Endothelial cell of umbilical vein (primary cell): ENCODE measurements at places on chromosomes 2 and 18. TPM values are rescaled to one million over a fixed set of nuclear protein-coding genes. Genes with fewer than 3 reads are reported as not detected.

- H3K27me3 ChIP-seq: no peaks in the 10 kb centered on the region
- H3K4me1 ChIP-seq: peaks cover 18% of the 10 kb centered on the region
- no peak overlapping the region for H3K4me3 ChIP-seq
- H3K36me3 ChIP-seq: no peaks in the 10 kb centered on the region
- peak overlapping the region; percentile 56 for H3K27ac ChIP-seq
These were observed 71.2 kb upstream of the CAVIN2 start for GRCh38 chr2:191917967-191918651.

DNA sequence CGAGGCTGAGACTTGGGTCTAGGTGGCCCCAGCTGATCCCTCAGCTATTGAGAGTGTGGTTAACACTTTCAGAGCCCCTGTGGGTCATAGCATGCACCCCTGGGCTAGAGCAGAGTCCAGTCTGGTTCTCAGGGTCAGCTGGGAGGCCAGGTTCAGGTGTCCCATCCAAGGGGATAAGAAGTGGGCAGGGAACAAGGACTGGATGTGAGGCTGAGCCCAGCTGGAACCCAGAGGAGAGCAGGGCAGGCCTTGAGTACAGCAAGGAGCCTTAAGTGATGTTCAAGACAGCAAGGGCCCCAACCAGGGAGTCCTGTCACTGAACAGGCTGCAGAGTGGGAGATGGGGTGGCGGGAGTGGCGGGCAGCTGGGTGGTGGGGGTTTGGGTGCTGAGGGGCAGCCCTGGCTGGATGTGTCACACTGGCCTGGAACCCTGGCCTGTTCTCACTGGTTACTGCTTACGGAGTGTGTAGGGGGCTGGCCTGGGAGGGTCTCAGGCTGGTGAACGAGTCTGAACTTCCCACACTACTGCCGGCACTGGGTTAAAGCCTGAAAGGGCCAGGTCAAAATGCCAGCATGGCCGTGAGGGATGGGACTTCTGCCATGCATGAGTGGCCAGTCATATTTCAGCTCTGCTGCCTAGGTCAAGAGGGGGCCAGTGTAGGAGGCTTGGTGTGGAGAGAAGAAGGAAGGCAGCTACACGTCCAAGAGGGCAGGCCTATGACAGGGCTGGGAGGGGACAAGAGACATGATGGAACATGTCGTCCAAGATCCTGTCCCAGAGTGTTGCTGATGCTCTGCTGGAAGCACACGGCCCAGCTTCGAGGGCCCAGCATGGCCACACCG lies 13.6 kb downstream of the TMEM185B start:
- no peaks in the 10 kb centered on the region for H3K36me3 ChIP-seq
- H3K27ac ChIP-seq: no peak overlapping the region
- H3K4me1 ChIP-seq: no peaks in the 10 kb centered on the region
- H3K27me3 ChIP-seq: no peaks in the 10 kb centered on the region
- H3K4me3 ChIP-seq: no peak overlapping the region

DNA sequence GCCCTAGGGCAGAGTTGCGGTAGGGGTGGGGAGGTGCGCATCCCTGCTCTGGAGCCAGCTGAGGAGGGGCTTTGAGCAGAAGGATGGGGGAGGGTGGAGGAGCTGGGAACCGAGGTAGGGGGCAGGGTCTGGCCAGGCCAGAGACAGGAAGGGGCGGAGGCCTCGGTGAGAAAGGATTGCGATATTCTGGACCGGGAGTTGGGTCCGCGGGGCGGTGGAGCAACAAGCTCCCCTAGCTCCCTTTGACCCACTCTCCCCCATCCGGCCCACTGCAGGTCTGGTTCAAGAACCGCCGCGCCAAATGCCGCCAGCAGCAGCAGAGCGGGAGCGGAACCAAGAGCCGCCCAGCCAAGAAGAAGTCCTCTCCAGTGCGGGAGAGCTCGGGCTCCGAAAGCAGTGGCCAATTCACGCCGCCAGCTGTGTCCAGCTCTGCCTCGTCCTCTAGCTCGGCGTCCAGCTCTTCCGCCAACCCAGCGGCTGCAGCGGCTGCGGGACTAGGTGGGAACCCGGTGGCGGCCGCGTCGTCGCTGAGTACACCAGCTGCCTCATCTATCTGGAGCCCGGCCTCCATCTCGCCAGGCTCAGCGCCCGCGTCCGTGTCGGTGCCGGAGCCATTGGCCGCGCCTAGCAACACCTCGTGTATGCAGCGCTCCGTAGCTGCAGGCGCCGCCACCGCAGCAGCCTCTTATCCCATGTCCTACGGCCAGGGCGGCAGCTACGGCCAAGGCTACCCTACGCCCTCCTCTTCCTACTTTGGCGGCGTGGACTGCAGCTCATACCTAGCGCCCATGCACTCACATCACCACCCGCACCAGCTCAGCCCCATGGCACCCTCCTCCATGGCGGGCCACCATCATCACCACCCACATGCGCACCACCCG lies 4.8 kb downstream of the OTX1 start:
- H3K36me3 ChIP-seq: no peaks in the 10 kb centered on the region
- no peak for DNase-seq
- no peak overlapping the region for H3K4me3 ChIP-seq
- peaks cover 96% of the 10 kb centered on the region for H3K27me3 ChIP-seq

DNA sequence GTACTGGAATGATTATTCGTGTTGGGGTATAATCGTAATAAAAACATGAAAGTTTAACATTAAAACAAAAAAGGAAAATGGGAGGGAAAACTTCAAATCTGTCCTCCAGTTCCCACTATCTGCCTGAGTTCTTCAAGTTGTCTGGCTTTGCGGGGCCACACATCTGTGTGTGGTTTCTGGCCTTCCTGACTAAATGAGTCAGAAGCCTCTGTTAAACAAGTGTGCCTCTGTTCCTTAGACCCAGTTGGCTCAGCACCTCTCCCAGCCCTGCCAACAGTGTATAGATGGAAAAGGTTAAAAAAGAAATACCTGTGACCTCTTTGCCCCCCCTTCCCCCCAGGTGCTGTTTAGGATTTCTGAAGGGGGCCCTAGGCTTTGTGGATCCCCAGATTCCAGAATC lies 30.2 kb downstream of the XDH start:
- H3K4me3 ChIP-seq: no peak overlapping the region
- H3K27me3 ChIP-seq: no peaks in the 10 kb centered on the region
- H3K36me3 ChIP-seq: no peaks in the 10 kb centered on the region
- H3K4me1 ChIP-seq: no peaks in the 10 kb centered on the region
- H3K27ac ChIP-seq: no peak overlapping the region
- no peak for DNase-seq

GRCh38 chr18:22166069-22166950 lies 3.1 kb upstream of the GATA6 start:
- peaks cover 61% of the 10 kb centered on the region for H3K27me3 ChIP-seq
- no peak overlapping the region for H3K27ac ChIP-seq
- peak; percentile 20 for DNase-seq
- no peaks in the 10 kb centered on the region for H3K36me3 ChIP-seq
- peaks cover 25% of the 10 kb centered on the region for H3K4me1 ChIP-seq

GRCh38 chr2:74374509-74375205 lies 5.5 kb downstream of the DCTN1 start:
- peaks cover 31% of the 10 kb centered on the region for H3K36me3 ChIP-seq
- H3K4me1 ChIP-seq: no peaks in the 10 kb centered on the region
- peak; percentile 19 for DNase-seq
- H3K27me3 ChIP-seq: no peaks in the 10 kb centered on the region

DNA sequence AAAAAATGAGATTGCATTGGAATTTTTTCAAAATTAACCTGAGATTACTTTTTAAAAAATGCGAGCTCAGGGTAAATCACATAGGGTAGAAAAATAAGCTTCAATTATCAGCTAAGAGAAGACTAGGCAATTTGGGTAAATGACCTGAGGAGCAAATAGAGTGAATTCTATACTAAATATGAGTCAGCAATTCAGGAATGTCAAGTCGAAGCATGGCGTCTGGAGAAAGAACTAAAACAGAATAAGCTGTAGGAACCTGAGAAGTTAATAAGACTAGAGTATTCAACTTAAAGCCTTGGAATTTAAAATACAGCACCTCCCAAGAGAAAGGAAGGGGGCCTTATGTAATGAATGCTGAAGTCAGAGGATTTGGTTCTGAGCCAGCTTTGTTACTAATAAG lies 487.0 kb downstream of the SUCLG1 start:
- no peaks in the 10 kb centered on the region for H3K4me1 ChIP-seq
- no peak overlapping the region for H3K27ac ChIP-seq

DNA sequence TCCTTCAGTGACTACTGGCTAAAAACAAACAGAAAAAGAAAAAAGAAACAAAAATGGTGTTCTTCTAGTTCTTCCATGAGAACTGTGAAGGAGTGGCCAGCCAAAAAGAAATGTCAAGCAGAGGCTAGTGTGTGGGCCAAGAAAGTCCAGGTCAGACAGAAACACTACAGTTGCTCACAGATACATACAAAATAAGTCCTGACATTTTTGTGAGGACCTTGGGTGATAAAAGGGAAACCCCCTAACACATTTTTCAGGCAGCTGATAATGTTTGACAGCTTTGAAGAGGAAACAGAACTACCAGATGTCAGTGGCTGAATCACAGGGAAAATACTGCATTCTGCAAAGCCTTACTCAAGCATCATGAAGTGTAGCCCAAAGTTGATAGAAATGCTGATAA lies 28.1 kb downstream of the ARHGAP25 start:
- peaks cover 7% of the 10 kb centered on the region for H3K4me1 ChIP-seq
- H3K36me3 ChIP-seq: no peaks in the 10 kb centered on the region
- peaks cover 2% of the 10 kb centered on the region for H3K27me3 ChIP-seq
- H3K4me3 ChIP-seq: no peak overlapping the region

- no peaks in the 10 kb centered on the region for H3K36me3 ChIP-seq
- no peaks in the 10 kb centered on the region for H3K27me3 ChIP-seq
- no peaks in the 10 kb centered on the region for H3K4me1 ChIP-seq
- no peak overlapping the region for H3K27ac ChIP-seq
These were observed 1.5 kb upstream of the FLACC1 start for GRCh38 chr2:201358684-201359083.

DNA sequence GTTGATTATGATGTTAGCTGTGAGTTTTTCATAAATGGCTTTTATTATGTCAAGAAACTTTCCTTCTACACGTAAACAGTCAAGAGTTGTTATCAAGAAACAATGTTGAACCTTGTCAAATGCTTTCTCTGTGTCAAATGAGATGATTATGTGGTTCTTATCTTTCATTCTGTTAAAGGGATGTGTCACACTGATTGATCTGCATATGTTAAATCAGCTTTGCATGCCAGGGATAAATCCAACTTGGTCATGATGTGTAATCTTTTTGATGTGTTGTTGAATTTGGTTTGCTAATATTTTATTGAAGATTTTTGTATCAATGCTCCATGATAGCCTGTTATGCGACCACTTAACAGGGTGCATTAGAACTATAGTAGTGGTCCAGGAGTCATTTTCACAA lies 107.3 kb downstream of the C1QL2 start:
- DNase-seq: no peak
- no peak overlapping the region for H3K27ac ChIP-seq
- no peaks in the 10 kb centered on the region for H3K36me3 ChIP-seq
- H3K4me3 ChIP-seq: no peak overlapping the region
- no peaks in the 10 kb centered on the region for H3K27me3 ChIP-seq

DNA sequence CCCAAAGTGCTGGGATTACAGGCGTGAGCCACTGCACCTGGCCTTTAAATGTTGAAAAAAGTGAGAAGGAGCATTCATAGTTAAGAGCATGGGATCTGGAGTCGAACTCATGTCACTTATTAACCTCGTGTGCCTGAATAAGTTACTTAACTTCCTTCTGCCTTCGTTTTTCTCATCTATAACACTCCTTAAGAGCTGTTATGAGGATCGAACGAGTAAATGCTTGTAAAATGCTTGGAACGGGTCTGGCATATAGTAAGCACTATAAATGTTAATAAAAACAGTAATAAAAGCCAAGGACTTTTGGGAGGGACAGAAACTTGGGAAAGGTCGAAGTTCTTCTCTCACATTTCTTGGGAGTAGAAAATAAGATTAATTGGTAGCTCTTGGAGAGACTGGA lies 40.8 kb downstream of the RAB10 start:
- H3K4me3 ChIP-seq: no peak overlapping the region
- H3K36me3 ChIP-seq: no peaks in the 10 kb centered on the region
- H3K27ac ChIP-seq: no peak overlapping the region
- no peak for DNase-seq

GRCh38 chr2:19854596-19855541 lies 46.9 kb downstream of the TTC32 start:
- no peak overlapping the region for H3K4me3 ChIP-seq
- H3K36me3 ChIP-seq: no peaks in the 10 kb centered on the region
- H3K4me1 ChIP-seq: no peaks in the 10 kb centered on the region
- H3K27me3 ChIP-seq: no peaks in the 10 kb centered on the region
- DNase-seq: no peak

- DNase-seq: no peak
- H3K4me1 ChIP-seq: no peaks in the 10 kb centered on the region
- H3K36me3 ChIP-seq: no peaks in the 10 kb centered on the region
- H3K4me3 ChIP-seq: no peak overlapping the region
- H3K27me3 ChIP-seq: no peaks in the 10 kb centered on the region
These were observed 22.6 kb downstream of the ALMS1 start for GRCh38 chr2:73408198-73408597.

GRCh38 chr2:39260087-39260486 lies 16.3 kb upstream of the CDKL4 start:
- no peaks in the 10 kb centered on the region for H3K4me1 ChIP-seq
- H3K4me3 ChIP-seq: no peak overlapping the region
- H3K27ac ChIP-seq: no peak overlapping the region
- H3K36me3 ChIP-seq: peaks cover 7% of the 10 kb centered on the region
- DNase-seq: no peak

DNA sequence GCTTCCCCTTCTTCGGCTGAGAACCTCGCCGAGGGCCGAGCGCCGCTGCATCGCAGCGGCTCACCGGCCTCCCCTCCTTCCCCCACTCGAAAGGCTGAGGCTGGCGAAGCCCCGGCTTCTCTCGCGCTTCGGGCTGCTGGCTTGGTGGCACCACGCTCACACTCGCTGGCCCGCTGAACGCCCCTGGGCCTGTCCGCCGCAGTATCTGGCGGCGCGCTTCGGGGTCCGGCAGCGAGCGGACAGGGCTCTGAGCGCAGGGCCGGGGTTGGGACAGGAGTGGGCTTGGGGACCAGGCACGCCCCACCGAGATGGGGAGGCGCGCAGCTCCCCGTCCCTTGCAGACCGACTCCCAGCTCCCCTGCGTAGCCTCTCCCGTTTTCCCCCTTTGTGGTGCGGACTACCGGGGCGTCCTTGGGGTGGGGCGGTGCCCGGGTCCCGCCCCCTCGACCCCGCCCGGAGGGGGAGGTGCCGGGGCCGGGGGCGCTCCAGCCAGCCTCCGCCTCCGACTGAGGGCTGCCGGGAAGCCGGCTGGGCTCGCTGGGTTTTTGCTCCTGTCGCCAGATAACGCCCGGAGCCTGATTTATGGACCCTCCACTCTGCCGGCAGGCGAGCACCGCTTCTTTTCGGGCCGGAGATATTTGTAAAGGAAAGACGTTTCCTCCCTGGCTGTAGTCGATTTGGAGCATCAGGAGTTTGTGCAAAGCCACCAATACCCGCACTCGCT lies 3.8 kb downstream of the GBX2 start:
- DNase-seq: peak; percentile 62
- H3K4me1 ChIP-seq: peaks cover 25% of the 10 kb centered on the region

- H3K36me3 ChIP-seq: no peaks in the 10 kb centered on the region
- H3K4me1 ChIP-seq: no peaks in the 10 kb centered on the region
- no peak overlapping the region for H3K27ac ChIP-seq
- no peak overlapping the region for H3K4me3 ChIP-seq
- DNase-seq: no peak
These were observed 6.8 kb upstream of the CD207 start for GRCh38 chr2:70842401-70842800.

TNS1 gene
- 35.6 and 52.1 TPM in 2 replicates for total RNA-seq

ABCB11 gene
- 0.44 and 0.58 TPM in 2 replicates for total RNA-seq

ADD2 gene
- not detected in 2 replicates for total RNA-seq

IL37 gene
- not detected in 2 replicates for total RNA-seq

EVX2 gene
- not detected in 2 replicates for total RNA-seq

NCKAP5 gene
- 3.0 and 3.3 TPM in 2 replicates for total RNA-seq
